WTC11 (cell line): ENCODE measurements at places on chromosomes 3 and 15. TPM values are rescaled to one million over a fixed set of nuclear protein-coding genes. Genes with fewer than 3 reads are reported as not detected.

The GUCA1C gene
- total RNA-seq, result not detected in 3 replicates

The GOLGA8G gene
- not detected in 3 replicates for total RNA-seq

The GPR149 gene
- total RNA-seq, result 0.09 TPM in 1 of 3 replicates, not detected in the others

The CASR gene
- 0.16 to 0.24 TPM (median 0.21 TPM) in 3 replicates for total RNA-seq

DNA sequence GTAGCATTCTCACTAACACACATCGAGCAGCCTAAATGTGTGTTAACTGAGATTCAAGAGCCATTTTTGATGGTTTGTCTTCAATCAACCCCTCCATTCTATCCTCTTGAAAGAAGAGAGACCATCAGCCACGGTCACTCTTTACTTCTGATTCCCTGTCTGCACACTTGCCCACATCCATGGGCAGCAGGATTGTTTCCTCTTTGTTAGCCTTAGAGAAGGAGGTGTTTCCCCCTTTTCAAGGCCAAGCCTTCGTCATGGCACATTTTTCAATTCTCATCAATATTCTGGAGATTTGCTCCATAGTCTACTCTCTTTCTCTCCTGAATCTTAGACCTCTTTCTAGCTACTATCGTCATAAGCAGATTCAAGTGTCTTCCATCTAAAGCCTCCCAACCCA is 522.4 kb upstream of the NAALADL2 start:
- no peak for DNase-seq

GRCh38 chr15:90160781-90161727 is 40.1 kb upstream of the SEMA4B start:
- DNase-seq, result peak; percentile 56

- DNase-seq, result no peak
These were observed 104.6 kb upstream of the KLF13 start for GRCh38 chr15:31221936-31222515.

DNA sequence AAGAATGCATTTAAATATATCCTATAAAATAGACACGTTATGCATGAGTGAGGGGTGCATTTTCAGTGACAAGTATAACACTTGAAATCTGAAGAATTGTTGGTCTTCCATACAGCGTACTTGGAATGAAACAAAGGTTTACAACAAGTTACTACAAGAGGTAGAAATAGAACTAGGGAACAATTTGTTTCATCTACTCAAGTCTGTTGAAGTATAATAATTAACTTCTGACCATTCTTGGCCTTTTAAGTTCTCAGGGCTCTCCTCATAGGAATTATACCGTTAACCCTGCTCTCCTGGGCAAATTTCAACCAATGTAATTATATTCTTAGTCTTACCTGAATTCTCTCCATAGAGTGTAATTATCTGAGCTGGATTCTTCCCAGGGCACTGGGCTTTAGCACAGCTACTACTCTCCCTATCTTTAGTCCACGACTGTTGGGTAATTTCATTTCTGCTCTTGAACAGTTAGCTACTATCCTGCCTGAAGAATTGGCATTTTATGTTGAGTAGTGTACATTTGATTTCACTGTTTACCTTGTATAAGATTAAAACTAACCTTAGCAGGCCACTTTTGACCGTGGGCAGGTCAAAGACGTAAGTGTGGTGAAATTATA is 100.6 kb downstream of the UBE2E2 start:
- no peak for DNase-seq

DNA sequence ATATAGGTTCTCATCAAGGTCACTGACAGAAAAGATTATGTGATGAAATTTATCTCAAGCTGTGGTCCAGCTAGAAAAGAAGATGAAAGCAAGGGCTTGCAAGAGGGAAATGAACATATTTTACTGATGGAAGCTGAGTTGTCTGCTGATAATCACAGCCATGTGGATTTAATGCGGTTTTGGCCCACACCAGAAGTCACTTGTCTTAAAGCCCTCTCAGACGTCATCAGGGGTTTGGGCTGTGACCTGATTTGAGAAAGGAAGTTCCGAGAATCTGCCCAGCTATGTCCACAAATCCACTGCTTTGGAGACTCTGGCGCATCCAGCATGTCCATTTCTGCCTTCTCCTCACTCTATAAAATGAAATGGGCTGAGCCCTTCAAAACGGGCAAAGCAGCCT is 278.4 kb downstream of the SUCLG2 start:
- DNase-seq, result no peak

DNA sequence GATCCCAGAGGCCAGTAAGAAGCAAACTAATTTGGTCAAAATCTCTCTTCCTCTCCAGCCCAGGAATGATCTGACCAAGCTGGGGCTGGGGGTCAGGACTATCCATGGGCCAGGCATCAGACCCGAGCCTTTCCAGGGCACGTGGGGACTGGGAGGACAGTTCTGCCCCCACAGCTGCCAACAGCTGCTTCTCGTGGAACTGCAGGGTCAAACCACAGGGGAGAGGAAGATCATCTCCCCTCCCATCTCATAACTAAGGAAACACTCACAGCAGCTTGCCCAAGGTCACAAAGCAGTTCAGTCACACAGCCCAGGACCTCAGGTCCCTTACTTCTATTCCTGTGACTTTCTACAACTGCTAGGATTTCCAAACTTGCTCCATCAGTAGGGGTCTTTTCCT is 47.1 kb downstream of the DAPK2 start:
- no peak for DNase-seq

DNA sequence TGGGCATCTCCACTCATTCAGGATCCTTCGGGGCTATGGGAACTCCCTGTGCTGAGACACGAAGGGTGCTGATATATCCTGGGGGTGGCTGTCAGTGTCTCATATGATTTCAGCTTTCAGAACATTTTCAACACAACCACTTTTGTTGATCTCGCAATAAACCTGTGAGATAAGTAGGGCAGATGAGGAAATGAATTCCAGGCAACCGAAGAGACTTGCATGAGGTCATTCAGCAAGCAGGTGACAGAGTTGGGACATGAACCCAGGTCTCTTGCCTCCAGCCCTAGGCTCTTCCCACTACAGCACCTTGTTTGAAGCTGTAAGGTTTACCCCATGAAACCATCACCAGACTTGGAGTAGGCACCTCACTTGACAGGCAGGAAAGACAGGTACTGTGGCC is 16.6 kb downstream of the DUOX1 start:
- DNase-seq, result no peak

- no peak for DNase-seq
These were observed 6.7 kb upstream of the CSK start for GRCh38 chr15:74775132-74775562.

DNA sequence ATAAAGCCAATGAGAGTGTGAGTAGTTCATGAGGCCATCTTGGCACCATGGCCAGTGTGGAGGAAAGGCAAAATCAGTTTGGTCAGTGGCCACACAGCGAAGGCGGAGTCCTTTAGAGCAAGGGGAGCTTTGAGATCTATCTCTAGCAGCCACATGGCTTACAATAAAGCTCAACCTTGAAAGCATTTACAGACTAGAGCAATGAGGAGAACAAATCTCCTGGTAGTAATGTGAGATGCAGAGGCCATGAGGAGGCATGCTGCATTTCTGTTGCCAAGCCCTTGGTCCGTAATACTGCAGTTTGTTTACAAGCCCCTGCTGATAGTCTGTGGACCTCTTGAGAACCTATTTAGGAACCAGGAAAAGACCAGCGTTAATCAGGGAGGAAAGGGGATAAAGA is 381.5 kb upstream of the C2CD4B start:
- no peak for DNase-seq
